ENCODE measurements at places on chromosomes 11 and 22.

GRCh38 chr22:32822179-32822877 lies 20.8 kb downstream of the TIMP3 start:
- no peak for DNase-seq

GRCh38 chr22:44816141-44816540 lies 63.8 kb downstream of the ARHGAP8 start:
- DNase-seq = no peak

- no peak for DNase-seq
These were observed 390.0 kb upstream of the CCDC90B start for GRCh38 chr11:83676056-83676601.

GRCh38 chr11:75822541-75822940 lies 7.5 kb downstream of the UVRAG start:
- no peak for DNase-seq

DNA sequence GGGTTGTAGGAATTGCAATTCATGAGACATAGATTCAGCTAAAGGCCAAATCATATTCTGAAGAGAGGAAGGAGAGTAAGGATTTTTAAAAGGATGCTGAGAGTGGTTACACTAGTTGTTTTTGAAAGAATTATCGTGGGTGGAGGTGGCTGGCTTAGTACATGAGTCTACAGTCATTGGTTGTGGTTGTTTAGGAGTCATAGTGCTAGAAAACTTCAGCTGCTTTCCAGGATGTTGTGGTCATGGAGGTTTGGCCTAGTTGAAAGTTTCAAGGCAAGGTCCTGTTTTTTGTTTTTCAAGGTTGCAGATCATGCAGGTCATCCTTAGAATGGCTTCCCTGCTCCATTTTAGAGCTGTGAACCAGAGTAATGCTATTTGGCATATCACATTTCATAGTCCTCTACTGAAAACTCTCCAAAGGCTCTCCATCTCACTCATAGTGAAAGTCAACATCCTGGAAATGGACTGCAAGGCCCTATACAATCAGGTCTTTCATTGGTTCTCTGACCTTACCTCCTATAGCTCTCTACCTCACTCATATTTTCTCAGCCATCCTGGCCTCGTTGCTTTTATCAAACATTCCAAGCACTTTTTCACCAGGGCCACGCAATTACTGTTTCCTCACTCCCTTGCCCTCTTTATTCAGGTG lies 26.1 kb upstream of the ZBTB44 start:
- DNase-seq = no peak

GRCh38 chr11:76448506-76448905 lies 3.7 kb downstream of the EMSY start:
- DNase-seq = no peak

DNA sequence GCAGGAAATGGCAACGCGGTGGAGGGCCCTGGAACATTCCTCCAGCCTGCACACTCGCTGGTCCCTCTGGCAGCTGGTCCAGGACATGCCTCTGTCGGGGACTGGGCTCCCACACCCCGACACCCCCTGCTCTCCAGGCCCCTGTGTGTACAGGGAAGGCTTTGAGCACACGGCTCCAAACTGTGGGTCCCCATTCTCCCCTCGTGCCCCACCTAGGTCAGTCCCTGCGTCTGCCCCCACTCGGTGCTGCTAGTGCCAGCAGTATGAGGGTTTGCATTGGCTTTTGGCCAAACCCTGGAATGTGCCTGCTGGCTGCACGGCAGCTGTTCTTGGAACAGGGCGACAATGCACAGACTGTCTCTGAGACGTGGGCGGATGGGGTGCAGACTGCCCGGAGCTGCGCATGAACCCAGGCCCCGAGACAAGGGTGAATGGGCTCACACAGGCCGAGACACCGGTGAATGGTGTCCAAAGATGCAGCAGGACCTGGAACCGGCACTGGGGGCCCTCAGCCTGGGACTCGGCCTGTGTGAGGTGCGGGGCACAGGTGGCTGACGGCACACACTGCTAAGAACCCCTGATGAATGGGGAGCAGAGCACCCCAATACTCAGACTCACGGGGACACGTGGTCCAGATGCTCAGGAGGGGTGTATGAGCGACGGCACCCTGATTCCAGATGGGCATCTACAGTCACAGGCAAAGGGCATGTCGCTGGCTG lies 7.5 kb upstream of the SYT8 start:
- no peak for DNase-seq

GRCh38 chr11:61742391-61742790 lies 10.0 kb upstream of the MYRF start:
- DNase-seq = no peak

All from stimulated activated CD8-positive, alpha-beta memory T cell treated with anti-CD3 and anti-CD28 coated beads, Interleukin-15, amount 100 ng/mL, for 48 hours (primary cell).